ENCODE measurements at places on chromosomes 16 and 17.

DNA sequence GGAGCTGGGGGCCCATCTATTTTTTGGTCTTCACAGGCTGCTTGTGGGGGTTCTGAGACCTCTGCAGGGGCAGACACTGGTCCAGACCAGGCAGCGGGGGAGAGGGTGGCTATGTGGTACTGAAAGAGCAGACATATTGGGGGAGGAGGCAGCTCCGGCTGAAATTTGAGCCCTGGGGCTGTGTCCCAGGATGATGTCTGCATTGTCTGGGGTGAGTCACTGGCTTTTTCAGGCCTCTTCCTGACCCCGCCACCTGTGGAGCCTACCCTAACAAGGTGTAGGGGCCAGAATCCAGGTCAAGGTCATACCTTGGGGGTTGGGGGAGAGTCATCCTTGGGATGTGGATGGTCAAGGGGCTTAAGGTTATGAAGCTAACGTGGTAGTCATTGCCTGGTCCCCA lies 2.4 kb downstream of the CORO6 start:
- no peak for DNase-seq

DNA sequence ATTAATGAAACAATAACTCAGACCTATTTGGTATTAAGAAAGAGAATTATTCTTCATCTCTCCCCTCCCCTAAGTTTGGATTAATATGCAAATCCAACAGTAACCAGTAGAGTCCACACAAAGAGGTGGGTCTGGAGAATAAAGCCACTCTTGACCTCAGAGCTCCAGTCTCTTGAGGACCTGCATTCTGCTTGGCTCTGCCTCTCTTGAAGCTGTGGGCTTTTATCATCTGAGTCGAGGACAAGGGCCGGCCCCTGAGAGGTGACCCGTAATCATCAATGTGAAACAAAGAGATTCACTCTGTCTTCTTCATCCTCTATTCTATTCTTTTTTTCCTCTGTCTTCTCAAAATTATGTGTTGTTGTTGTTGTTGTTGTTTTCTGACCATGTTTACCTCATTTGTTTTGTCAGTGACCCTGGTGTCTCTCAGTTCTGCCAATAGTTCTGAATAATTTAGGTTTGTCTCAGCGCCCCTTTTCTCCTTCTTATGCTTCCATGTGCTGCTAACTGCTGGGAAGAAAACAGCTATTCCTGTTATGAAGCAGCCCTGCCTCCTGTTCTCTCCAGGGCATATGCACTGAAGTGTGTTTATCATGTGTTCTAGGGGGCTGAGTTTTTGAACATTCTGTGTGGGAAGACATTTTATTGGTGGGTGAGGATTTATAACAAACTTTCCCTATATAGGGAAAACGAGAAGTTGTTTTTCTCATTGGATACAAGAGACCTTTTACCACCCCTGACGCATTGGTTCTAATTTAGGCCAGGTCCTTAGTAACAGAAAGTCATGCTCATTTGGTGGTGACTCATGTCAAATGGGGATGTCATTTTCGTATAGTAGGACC lies 135.8 kb downstream of the TRIM37 start:
- DNase-seq, result no peak

GRCh38 chr16:1745181-1745899 lies 26.0 kb downstream of the NME3 start:
- no peak for DNase-seq

GRCh38 chr17:312476-313148 lies 40.0 kb downstream of the RPH3AL start:
- DNase-seq, result no peak

- no peak for DNase-seq
Observed at GRCh38 chr16:11121083-11121608, 134.9 kb downstream of the SOCS1 start.

GRCh38 chr16:2035431-2036199 lies 8.9 kb downstream of the NHERF2 start:
- no peak for DNase-seq

DNA sequence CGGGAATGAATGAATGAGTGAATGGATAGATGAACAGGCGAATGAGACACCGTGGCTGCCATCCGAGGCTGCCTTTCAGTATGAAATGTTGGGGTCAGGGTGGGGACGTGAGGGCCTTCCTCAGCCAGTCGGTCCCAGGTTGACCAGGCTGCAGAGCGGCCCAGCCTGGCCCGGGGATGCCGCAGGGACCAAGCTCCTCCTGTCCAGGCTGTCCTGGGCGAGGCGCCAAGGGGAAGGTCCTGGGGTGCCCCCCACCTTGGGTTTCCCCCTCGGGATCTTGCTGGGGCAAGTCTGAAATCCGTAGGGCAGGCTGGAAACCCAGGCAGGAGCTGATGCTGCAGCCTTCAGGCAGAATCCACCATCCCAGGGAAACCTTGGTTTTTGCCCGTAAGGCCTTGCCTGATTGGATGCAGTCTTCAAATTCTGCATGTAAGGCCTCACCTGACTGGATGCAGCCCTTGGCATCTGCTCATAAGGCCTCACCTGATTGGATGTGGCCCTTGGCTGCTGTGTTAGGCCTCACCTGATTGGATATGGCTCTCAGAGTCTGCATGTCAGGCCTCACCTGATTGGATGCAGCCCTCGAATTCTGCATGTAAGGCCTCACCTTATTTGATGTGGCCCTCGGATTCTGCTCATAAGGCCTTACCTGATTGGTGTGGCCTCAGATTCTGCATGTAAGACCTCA lies 61.7 kb upstream of the ZNF469 start:
- peak; percentile 8 for DNase-seq

GRCh38 chr17:48901241-48901640 lies 7.0 kb upstream of the UBE2Z start:
- no peak for DNase-seq
